Fibroblast of skin of back (primary cell): ENCODE measurements at places on chromosomes 3 and 15.
A peak's percentile ranks its signal among the peaks of the same experiment; 100 is the strongest.

- no peak for DNase-seq
These were observed 21.2 kb downstream of the STARD5 start for GRCh38 chr15:81302701-81303109.

GRCh38 chr3:196524527-196524926 is 9.4 kb upstream of the SMCO1 start:
- DNase-seq, result no peak

- DNase-seq, result no peak
These were observed 113.8 kb upstream of the P2RY1 start for GRCh38 chr3:152720951-152721718.

DNA sequence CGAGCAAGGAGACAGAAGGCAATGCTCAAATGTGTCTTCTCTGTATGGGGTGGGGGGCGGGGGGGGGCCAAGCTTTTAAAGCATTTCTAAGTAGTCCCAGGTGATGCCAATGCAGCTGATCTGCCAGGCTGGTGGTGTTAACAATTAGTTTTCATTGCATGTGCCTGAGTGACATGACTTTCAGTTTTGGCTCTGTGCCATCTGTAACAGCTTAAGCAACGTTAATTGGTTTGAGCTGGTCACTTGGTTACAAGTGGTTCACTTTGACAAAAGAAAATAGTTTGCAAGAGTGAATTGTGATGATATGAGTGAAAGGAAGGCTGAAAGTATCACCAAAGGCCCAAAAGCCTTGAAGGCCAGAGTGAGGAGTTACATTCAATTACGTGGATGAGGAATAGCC is 26.4 kb upstream of the LRIG1 start:
- no peak for DNase-seq

DNA sequence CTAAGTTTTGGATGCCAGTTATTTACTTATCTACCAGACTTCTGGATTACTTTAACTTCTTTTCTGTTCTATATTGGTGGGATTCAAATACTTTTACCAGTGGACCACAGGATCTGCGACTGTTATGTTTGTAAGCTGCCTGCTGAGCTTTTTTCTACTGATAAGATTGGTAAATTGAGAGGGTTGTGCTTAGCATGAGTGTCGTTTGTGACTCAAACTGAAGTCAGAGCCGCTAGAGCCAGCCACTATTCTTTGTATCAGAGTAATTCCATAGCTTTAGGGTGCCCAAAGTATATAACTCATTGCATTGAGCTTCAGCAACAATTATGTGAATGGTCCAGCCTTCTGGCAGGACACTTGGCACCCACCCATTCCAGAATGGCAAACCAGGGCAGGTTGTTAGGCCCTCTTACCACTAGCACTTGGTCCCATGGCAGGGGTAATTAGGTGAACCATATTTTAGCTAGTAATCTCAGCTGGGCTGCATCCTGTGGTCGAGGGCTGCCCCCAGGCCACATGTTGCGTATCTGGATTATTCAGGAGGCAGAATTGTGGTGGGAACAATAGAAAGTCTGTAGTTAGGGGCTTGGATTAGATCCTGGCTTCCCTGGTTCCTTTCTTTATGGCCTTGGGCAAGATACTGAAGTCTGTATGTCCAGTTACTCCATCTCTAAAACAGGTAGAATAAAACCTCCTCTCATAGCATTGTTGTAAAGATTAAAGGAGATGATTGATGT is 6.0 kb downstream of the PLCL2 start:
- DNase-seq, result no peak

GRCh38 chr3:120274739-120275167 is 10.3 kb downstream of the GPR156 start:
- no peak for DNase-seq

- no peak for DNase-seq
These were observed 680.6 kb downstream of the SQOR start for GRCh38 chr15:46315434-46315833.

GRCh38 chr3:171262431-171262830 is 197.8 kb downstream of the TNIK start:
- DNase-seq, result peak; percentile 46

DNA sequence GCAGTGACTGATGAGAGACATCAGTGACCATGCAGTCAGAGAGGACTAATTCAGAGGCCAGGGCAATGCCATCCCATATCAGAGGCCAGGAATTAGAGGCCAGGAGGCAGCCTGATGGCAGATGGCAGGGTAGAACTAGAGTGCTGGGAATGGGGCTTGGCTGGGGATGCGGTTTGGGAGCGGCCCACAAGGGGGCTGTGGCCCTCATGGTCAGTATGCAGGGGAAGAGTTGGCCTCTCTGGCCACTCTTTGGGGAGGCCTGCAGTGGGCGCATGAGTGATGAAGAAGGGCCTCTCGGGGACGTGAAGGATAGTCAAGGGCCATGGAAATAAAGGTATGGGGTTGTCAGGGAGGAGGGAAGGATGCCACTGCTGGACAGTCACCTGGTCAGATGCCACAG is 101.7 kb downstream of the EEFSEC start:
- DNase-seq, result no peak

- DNase-seq, result peak; percentile 33
These were observed 31.2 kb downstream of the SATB1 start for GRCh38 chr3:18393906-18394305.

GRCh38 chr15:73081321-73081958 is 29.2 kb downstream of the NEO1 start:
- DNase-seq, result peak; percentile 63

- no peak for DNase-seq
These were observed 133.5 kb downstream of the IGF1R start for GRCh38 chr15:98781838-98782237.

- no peak for DNase-seq
These were observed 88.9 kb downstream of the TNIK start for GRCh38 chr3:171371354-171371753.

GRCh38 chr15:61807281-61807929 is 252.8 kb downstream of the VPS13C start:
- no peak for DNase-seq

GRCh38 chr3:186234152-186234551 is 125.3 kb upstream of the ETV5 start:
- no peak for DNase-seq

DNA sequence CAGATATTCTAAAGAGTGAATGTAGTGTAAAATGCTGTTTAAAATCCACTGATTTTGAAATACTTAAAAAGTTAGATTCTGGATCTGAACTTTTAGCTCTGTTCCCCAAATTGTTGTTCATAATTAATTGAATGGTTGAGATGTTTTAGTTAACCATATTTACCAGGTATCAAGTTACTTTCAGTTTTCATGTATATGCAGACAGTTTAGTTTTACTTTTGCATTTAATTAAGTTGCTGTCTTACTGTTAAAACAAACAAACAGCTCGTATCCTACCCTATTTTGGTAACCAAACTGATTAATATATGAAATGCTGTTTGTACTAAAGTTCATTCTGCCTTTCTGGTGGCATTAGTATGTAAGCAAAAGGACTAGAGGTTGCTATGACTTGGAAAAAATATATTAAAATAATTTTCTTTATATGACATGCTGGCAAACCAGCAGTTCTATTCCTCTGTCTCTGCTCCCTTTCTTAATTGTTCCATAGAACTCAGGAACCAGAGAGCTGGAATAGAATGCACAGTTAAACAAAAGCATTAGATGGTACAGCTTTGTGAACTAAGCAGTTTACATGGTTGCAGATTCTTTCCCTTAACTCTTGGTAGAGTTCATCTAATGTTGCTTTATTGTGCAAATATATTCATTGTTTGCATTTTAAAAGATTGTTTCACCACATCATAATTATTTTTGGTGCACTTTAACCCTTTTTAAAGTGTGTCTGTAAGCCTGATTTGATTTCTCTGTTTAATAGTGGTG is 39.5 kb upstream of the SCAANT1 start:
- no peak for DNase-seq

- no peak for DNase-seq
These were observed 435.1 kb downstream of the LPP start for GRCh38 chr3:188589071-188589470.

DNA sequence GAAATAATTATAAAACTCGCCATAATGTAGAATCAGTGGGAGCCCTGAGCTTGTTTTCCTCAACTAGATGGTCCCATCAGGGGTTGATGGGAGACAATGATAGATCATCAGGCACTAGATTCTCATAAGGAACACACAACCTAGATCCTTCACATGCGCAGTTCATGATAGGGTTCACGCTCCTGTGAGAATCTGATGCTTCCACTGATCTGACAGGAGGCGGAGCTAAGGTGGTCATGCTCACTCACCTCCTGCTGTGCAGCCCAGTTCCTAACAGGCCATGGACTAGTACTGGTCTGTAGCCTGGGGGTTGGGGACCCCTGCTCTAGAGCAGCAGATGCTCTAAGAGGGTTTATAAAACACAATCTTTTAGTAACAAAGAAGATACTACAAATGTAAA is 183.6 kb downstream of the ANXA2 start:
- no peak for DNase-seq

- no peak for DNase-seq
These were observed 9.2 kb upstream of the COL6A6 start for GRCh38 chr3:130507746-130508145.

DNA sequence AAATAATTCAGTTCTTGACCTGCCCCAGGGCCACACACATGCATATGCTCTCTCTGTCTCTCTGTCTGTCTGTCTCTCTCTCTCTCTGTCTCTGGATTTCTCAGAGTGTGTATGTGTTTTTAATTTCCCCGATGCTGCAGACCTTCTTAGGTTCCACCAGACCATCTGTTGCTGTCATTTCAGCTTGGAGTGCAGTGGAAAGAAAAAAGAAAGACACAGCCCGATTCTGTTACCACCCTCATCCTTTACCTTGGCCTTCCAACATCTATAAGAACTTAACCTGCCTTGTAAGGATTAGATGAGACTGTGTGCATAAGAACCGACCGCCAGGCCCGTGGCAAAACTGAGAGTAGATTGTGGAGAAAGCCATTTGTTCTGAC is 9.7 kb upstream of the PGPEP1L start:
- DNase-seq, result no peak

GRCh38 chr3:197592361-197593045 is 36.7 kb upstream of the BDH1 start:
- no peak for DNase-seq

- no peak for DNase-seq
These were observed 868 bp downstream of the SATB1 start for GRCh38 chr3:18424213-18424728.

GRCh38 chr3:16807391-16807790 is 77.4 kb upstream of the PLCL2 start:
- peak; percentile 56 for DNase-seq

GRCh38 chr3:135083179-135083578 is 288.1 kb downstream of the EPHB1 start:
- DNase-seq, result no peak

DNA sequence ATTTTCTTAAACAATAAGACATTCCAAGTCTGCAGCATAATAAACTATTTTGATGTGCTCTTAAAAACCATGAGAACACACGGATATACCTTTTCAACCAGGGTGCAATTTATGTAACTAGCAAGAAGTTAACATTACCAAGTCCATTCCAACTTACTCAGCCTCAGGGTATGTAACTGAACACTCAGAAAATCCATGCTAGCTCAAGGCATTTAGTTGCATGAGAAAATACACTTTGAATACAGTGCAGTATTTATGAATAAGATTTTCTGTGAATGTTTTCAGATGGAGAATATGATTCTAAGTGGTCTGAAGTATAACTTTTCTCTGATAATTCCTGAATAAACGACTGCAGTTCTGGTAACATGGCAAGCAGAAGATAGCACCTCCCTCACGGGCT is 124.3 kb downstream of the SNRK start:
- no peak for DNase-seq

- peak; percentile 31 for DNase-seq
These were observed 39.0 kb downstream of the GABPB1 start for GRCh38 chr15:50315814-50316630.

- no peak for DNase-seq
These were observed 124.2 kb downstream of the SATB1 start for GRCh38 chr3:18300916-18301315.

DNA sequence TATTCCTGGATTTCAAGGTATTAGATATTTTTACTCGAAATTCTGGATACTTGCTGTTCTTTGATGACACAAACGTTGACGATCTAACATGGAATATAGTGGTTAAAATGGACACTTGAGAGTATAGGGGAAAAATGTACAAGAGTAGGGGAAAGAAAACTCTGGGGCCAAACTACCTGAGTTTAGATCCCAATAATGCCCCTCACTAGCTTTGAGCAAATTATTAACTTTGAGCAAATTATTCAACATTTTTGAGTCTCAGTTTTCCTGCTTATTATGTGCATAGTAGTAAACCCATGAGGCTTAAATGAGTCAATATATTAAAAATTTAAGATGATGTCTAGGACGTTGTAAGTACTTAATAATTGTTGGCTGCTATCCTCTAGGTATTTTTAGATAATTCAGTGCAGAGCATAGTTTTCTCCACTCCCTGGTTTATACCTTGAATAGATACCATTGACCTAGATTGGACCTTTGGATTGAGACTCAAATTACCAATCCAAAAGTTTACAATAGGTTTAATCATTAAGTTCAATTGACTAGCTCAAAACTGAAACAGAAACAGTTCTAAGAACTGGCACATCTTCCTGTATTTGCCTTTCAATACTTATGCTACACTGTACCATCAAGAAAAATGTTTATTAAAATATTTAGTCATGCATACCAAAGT is 4.5 kb downstream of the ADGRG7 start:
- no peak for DNase-seq

DNA sequence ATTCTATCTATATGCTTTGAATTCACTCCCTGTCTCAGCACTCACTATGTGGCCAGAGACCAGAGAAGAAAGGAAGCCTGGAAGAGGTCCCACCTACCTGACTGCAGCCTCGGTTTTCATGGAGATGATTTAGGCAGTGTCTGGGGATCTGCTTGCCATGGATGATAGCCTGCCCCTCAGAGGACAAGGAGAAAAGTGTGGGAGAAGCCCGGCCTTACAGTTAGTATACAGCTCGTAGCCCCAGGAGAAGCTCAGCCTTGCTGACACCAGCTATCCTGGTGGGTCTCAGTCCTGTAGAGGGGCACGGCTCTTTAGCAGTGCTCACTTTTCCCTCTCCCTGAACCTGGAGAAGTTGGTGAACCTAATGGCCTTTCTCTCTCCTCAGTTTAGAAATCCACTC is 25.9 kb upstream of the RTP4 start:
- no peak for DNase-seq

- DNase-seq, result no peak
These were observed 27.6 kb downstream of the NIPA2 start for GRCh38 chr15:22866079-22866478.

DNA sequence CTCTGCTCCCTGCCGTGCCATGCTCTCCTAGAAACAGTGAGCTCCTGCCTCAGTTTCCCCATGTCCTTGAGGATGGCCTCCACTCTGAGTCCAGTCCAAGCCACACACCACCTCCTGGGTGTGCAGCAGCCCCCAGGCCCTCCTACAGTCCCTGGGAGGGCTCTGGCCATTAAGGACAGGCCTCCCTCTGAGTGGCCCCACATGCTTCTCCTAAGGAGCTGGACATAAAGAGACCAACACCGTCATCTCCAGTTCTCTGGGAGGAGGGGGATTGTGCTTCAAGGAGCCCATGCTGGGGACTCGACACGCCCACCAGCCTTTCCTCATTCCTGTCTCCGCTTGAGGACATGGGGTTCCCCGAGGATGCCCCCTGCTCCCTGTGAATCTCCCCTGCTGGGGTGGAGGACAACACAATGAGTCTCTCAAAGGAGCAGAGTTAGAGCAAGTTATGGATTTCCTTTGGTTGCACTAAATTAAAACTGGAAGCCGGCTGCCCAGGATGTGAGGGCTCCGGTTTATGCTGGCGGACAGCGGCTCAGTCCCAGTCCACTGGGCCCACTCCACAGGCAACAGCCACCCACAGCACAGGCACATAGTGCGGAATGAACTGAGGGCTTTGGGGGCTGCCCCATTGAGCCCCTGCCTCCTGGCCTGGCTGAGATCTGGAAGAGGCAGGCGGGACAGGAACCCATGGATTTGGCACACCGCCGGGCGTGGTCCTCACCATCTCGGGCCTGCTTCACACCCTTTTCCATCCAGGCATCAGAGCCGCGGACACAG is 165.6 kb upstream of the IQSEC1 start:
- no peak for DNase-seq
